ENCODE measurements at places on chromosomes 4 and X. TPM values are rescaled to one million over a fixed set of nuclear protein-coding genes. Genes with fewer than 3 reads are reported as not detected.

Gene GK2
- total RNA-seq = not detected

Gene SLITRK2
- total RNA-seq = not detected

Gene EGF
- total RNA-seq = 1.1 TPM

Gene LRIT3
- under 0.01 TPM for total RNA-seq

- no peak for DNase-seq
These were observed 91.6 kb downstream of the AREG start for GRCh38 chr4:74536557-74536956.

DNA sequence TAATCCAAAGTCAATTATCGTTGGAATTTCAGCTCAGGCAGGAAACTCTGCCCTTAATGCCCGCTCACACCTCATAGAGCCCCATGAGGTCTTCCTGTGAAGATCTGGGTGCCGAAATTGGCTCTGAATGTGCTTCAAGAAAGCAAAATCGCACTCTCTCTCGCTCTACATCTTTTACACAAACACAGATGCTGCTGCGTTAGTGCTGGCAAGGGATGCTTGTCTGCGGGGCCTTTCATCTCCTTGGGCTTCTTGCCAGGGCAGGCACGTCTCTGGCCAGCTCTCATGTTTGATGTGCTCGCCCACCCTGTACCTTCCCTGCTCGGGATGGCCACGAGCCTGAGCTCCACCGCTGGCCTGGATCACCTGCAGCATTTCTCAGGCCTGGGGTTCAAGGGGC, 66.5 kb downstream of the CLCN4 start:
- DNase-seq = no peak

GRCh38 chrX:50827996-50828395, 14.0 kb upstream of the SHROOM4 start:
- DNase-seq = peak; percentile 93

DNA sequence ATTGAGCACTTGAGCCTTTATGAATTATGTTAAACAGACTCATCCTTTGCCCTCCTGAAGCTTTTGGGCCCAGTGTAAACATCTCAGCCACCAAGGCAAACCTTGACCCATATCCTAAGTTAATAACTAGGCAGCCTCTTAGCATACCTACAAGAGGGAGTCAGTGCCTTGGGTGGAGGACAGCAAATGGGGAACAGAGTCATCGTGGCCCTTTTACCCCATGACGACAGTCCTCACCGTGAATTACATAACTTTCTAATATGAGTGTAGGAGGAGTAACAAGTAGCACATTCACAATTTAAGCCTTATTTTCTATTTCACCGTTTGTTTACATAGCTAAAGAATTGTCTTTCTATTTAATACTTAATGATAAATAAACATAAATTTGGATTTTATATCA, 16.8 kb downstream of the CLDN22 start:
- DNase-seq = no peak

DNA sequence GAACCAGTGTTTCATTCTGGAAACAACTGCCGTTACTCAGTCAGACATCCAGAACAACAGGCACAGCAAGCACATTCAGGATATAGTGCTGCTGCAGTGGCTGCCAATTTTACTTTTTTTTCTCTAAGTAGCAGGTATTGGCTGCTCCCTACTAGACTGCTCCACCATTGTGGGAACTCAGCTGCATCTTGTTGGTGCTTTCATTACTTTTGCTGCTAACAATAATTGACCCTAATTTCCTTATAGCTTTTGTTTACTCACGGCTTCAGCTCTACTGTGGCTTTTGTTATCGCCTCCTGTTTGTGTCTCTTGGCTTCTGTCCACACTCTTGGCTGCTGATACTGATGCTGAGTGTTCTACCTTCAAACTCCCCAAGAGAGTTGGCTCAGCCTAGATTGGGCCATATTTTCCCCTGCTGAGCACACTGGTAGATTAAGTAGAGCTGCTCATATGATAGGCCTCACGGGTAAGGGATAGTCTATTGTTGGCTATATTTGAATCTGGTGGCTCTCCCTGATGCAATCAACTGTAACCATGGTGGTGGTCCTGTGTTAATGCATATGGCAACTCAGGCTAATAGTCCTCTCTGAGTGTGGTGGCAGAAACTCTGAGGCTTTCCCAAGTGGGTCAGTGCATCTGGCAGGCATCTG, 44.5 kb upstream of the IL2 start:
- DNase-seq = no peak

DNA sequence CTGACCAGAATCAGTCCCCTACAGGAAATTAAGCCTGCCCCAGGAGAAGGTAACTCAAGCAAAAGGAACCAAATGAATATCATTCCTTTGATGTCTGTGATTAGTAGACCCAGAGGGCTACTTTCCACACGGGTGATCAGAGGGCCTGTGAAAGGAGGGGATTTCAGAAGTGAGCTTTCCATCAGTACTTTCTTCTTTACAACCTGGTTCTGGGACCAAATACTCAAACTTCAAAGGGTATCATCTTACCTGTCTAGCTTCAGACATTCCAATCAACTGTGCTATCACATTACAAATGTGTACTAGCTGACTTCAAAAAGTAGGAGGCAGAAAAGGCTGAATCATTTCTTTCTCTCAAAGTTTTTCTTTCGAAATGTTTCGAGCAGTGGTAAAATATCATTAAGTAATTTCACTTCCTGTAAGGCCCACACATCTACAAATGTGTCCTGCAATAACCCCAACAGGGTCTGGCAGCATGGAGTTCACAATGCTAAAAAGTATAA, 23.9 kb downstream of the ACSL4 start:
- peak; percentile 81 for DNase-seq

- peak; percentile 50 for DNase-seq
These were observed 112.9 kb downstream of the PTPN13 start for GRCh38 chr4:86706923-86707597.

DNA sequence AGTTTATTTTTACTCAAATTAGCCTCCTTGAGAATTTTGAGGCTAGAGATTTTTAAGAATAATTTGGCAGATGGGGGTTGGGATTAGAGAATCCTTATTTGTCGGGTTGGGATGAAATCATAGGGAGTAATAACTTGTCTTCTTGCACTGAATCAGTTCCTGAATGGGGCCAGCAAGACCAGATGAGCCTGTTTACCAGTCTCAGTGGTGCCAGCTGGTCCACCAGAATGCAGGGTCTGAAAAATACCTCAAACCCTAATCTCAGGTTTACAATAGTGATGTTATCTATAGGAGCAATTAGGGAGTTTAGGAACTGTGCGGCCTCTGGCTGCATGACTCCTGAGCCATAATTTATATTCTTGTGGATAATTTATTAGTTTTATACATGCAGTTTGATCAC, 705.9 kb upstream of the AGA start:
- DNase-seq = peak; percentile 20

DNA sequence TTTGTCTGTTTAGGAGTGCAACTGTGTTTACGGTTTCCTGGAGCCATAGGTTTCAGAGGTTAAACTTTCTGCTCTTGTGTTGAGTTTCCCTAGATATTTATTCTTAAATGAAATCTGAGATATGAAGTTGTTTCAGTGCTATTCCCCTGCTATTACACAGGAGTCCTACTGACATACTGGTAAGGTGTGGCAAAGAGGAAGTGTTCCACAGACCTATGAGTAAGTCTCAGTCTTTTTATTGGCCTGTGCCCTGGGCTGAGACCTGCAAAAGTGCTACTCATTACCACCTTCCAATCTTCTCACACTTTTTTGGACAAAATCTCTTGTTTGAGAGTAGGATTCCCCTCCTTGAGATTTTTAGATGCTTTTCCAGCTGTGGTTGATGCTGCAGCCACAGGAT, 35.6 kb upstream of the MAGEA8 start:
- peak; percentile 33 for DNase-seq

GRCh38 chr4:28686618-28687017, 1826.0 kb downstream of the STIM2 start:
- peak; percentile 28 for DNase-seq

Data from bronchial epithelial cell (primary cell).